GM20000 (cell line): ENCODE measurements at places on chromosomes 3 and 15.

- DNase-seq: no peak
These were observed 297.1 kb upstream of the RARB start for GRCh38 chr3:25130724-25131520.

DNA sequence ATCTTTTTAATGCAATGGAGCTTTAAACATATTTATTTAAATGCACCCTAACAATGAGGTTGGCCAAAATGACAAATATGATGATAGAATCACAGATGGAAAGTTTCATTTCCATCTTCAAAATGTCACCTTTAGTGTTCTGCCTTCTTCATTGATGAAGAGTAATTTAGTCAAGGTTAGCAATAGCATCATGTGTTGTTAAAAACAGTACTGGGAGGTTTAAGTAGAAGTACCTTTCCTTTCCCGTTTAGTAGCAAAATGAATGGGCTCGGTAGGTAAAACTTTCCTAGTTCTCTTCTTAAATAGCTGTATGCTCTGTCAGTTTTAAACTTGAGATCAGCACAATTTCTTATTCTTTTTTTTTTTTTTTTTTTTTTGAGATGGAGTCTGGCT is 35.1 kb downstream of the EIF2AK4 start:
- no peak for DNase-seq

DNA sequence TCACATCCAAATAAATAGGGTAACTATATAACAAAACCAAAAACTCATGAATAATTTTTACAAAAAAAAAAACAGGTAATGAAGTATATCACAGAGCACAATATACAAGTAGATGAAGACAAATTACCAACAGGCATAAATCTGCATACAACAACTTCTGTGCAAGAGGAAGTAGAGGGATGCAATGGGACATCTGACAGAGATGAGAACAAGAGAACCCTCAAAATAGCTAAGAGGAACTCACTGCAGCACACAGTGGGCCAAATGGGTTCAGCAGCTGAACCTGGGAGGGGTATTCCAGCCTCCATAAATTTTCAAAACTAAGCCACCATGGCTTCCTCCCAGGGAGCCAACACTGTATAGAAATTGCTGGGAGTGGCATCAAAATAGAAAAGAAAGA is 9.6 kb upstream of the BTLA start:
- DNase-seq: no peak

DNA sequence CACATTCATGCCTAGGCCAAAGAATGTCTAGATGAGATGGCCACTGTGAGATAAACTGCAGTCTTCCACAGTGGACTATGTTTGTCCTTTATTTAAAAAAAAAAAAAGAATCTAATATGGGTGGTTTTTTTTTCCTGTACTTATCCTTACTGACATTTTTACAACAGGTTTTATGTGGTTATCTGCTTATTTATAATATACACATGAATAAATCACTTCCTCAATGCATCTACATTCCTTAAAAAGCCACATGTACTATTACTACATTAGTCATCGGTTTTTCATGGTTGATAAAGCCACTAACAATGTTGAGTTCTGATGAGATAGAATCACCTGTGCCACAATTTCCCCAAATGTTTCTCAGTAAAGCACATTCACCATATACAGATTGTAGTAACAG is 341.3 kb upstream of the THBS1 start:
- DNase-seq: no peak

DNA sequence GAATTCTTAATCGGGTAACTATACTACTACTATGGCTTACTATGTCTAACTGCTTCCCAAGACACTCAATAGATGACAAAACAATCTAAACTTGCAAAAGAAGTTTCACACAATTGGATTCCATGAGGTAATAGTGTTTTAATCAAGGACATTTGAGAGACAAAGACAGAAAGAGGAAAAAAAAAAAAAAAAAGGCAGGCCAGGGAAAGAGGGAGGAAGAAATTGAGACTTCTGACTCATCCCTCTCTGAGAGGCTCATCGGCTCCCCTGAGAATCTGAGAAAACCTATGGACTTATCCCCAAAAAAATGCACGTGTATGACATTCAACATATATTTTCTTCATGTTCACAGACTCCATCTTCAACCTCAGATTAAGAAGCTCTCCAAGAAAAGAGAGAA is 61.0 kb downstream of the SCAPER start:
- no peak for DNase-seq

DNA sequence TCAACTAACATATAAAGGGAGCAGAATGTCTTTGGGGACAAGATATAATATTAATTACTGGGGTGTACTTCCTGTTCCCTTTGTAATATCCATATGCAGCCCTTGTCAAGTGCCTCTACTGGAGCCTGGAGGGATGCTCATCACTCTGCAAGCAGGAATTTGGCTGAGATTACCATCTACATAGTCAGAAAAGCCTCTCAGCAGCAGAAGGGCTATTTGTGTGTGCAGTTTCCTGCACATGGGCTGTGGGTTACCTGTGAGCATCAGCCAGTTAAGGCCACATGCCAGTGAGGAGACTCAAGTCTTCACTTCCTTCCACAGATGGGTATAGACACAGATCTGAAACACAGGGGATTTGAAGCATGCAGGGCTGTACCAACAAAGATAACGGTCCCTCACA is 278.1 kb upstream of the PLSCR5 start:
- no peak for DNase-seq

DNA sequence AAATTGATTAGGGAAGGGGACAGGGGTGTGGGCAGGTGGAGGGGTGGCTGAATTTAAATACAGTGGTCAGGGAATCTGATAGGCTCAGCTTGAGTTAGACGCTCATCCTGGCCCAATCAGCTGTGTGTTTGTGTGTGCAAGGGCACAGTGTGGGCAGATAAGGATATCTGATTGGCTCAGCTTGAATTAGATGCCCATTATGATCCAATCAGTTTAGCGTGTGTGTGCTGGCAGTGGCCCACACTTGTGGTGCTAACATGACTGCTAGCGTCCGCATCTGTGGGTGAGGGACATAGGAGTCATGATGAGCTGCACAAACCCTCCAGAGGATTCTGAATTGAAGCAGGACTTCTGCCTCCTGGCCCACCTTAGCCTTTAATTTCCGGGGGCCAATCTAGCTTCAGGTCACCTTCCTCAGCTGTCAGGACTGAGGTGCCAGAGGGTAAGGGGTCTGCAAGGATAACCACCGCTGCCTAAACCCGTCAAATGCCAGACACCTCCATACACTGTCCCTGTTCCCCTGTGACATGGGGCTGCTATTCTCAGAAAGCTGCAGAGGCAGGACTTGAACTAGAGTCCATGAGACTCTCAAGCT is 97.3 kb downstream of the CORO2B start:
- DNase-seq: no peak

DNA sequence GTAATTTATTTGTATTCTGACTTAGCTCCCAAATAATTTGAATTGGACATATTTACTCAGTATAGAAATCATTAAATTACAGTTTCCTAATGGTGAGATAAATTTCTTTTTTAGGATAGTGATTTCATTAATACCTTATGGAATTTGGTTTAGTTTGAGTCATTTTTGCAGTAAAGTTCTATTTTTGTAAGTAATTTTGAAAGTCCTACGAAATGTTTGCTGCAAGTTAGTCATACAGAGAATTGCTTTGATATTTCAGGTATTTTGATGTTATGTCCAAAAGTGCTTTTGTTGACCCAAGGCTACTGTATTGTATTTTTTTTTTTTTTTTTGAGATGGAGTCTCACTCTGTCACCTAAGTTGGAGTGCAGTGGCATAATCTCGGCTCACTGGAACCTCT is 41.7 kb downstream of the TCF12 start:
- peak; percentile 5 for DNase-seq

- DNase-seq: no peak
These were observed 69.9 kb downstream of the TMCO5A start for GRCh38 chr15:38004218-38004861.

DNA sequence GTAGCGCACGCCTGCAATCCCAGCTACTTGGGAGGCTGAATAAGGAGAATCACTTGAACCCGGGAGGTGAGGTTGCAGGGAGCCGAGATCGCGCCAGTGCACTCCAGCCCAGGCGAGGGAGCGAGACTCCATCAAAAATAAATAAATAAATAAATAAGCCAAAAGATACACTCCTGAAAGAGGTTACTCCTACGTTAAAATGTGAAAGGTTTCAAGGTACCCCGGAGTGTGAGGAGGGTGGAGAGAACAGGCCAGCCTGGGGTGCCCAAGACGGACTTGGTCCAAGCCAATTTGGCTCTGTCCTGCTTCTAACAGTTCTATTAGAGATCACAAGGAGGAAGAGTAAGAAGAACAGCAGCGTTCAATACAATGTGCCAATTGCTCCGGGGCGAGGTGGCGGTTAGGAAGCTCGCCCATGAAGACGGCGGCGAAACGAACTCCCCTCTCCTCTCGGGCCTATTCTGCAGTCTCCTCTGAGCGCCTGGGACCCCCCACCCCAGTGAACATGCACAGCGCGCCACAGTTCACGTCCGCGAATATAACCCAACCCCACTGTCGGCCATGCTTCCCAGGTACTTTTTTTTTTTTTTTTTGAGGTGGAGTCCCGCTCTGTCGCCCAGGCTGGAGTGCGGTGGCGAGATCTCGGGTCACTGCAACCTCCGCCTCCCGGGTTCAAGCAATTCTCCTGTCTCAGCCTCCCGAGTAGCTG is 942 bp downstream of the ELP6 start:
- no peak for DNase-seq

DNA sequence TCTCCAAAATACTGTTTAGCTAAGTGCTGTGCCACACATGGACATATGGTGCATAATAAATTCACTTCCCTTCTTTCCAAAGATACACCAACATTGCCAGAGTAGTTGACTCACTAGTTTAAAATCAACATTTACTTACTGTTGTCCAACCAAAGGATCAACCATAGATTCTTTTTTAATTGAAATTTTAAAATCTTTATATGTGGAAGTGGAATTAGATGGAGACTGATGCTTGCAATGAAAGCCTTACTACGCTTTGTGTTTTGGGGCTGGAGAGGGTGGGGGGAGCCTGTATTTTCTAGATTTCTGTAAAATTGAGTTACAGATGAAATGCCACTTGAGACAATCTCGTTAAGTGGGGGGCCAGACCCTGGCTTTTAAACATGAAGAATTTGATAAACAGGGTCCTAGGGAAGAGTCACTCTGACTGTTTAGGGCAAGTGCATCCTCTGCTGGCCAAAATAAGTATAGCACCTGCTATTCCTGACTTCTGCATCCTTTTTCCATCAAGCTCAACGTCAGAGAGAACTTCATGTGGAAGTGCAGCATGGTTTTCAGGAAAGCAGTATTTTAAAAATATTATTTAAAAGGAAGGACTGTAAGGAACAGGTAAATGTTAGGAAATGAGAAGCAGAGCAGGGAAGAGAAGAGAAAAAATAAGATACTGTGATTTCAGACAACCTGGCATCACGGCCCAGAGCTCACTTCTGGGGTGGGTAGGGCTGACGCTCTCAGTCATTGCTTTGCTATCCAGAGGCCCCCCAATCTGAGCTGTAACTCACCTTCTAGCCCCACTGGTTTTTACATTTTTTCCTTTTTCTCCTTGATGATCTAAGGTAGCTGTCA is 76.7 kb downstream of the BOC start:
- DNase-seq: peak; percentile 62

DNA sequence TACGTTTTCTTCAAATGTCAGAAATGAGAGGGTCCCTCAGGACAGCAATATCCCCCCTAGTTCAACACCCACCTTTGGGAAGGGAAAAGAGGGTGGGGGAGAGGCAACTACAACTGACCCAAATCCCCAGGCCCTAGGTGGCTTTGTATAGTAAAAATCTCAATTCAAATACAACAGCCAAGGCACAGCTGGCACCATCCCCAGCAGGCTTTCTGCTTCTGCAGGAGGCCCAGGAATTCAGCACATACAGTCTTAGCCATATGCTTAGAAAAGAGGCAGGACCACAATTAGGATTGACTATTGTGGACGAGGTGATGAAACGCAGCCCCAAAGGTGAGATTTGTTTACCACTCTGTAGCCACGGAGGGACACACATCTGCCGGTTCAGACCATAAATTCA is 15.8 kb downstream of the NR2E3 start:
- DNase-seq: no peak

DNA sequence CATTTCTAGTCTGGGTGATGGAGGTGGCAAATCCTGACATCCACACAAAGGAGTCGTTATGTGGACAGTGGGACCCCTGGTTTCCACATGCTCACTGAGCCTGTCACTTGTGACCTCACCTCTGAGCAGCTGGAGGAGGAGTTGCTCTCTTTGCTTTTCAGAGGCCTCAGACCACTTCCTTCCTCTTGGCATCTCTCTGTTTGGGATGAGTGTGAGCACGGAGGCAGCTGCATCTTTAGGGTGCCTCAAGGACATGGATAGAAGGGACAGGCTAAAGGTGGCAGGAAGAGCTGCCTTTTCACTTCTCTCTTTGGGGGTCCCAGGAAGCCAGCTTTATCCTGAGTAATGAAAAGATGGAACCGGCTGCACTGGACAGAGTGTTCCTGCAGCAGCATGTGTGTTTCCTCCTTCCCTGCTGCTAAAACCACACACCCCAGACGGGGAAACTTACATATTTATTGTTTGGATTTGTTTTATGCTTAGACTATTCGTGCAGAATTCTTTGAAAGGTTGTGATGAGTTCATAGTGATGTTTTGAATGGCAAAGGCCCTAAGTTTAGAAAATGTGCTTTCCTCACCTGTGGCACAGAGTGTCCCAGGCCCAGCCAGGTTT is 31.8 kb downstream of the GPR171 start:
- DNase-seq: peak; percentile 15

DNA sequence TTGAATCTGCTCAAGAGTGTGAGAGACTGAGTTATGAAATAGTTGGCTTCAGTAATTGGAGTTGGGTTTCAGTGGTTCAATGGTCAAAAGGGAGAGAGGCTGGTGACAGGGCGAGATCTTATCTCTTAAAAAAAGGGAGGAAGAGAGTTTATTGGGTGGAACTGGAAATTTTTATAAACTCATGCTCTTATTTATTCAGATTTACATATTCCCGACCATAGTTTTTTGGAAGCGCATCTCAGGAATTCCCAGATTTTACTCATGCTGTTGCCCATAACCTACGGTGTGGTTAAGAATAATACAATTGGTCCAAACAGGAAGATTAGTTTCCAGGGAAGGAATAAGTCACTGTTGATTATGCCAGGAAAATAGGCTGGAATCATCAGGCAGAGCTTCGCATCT is 41.4 kb downstream of the CD200 start:
- no peak for DNase-seq

DNA sequence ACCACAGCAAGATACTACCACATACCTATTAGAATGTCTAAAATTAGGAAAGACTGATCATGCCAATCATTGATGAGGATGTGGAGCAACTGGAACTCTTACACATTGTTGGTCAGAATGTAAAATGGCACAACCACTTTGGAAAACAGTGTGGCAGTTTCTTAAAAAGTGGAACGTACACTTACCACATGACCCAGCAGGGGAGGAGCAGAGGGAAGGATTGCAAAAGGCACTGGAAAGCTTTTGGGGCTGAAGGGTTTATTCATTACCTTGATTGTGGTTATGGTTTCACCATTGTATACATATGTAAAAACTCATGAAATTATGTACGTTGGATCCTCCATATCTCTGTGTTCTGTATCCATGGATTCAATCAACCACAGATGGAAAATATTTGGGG is 3.3 kb upstream of the EHD4 start:
- no peak for DNase-seq

- DNase-seq: no peak
These were observed 24.5 kb upstream of the SLC15A2 start for GRCh38 chr3:121869736-121870135.

GRCh38 chr3:52428151-52429005 is 16.5 kb downstream of the SEMA3G start:
- DNase-seq: peak; percentile 57
